ENCODE measurements at places on chromosomes 1 and 21.

DNA sequence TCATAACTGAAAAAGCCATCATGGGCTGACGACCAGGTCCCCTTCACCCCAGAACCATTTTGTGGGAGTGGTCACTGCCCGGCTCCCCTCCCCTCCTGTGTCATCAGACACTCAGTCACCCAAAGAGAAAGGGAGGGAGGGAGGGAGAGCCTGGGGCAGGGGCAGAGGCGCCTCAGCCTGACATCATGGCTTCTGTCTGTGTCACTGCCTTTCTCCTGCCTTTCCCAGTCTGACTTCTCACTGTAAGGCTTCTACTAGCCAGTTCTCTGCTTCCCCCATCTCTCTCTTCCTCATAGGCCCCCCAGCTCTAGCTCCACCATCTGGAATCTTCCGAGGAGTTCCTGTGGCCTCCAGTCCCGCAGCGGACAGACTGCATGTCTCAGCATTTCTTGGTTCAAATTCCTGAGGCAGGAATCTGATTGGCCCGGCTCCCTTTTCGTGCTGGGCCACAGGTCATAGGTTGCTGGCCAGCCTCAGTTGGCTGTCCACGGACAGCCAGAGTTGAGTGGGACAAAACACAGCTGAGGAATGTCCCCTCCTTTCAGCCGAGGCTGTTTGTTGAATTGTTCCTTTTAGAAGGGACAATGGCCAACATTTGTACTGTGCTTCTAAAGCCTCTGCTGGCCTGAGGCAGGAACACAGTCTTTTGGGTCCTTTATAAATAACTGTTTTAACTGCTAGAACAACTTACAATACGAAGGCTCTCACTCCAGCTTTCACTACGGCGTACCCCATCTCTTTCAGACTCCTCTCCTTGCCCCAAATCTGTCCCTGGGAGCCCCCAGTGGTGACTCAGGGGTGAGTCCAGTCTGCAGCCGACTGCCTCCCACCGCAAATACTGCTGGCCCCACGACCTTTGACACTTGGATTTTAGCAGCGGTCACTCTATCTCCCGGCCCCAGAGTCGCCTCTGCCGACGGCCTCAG, 18.7 kb upstream of the KANK4 start:
- DNase-seq = no peak

GRCh38 chr1:9785406-9785805, 38.4 kb downstream of the CLSTN1 start:
- DNase-seq = no peak

- DNase-seq = no peak
Observed at GRCh38 chr1:213446496-213446895, 395.5 kb downstream of the RPS6KC1 start.

GRCh38 chr1:232872738-232873137, 67.5 kb downstream of the MAP10 start:
- DNase-seq = no peak

- DNase-seq = no peak
Observed at GRCh38 chr21:27206368-27206982, 239.6 kb upstream of the ADAMTS5 start.

DNA sequence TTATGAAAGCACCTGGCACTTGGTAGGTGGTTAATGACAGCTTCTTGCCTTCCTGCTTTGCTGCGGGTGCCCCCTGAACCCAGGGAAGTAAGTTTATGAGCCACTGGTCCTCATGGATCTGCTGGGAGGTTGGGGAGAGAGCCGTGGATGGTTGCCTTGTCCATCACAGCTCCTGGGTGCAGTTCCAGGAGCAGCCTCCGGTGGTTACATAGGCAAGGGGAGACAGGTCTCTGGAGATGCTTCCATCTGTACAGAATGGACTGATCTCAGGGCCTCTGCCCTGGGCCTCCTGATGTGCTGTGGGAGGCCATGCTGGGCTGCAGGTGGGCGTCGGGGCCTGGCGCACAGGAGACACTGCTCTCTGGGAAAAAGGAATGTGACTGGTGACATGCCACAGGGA, 31.6 kb upstream of the ARHGEF10L start:
- no peak for DNase-seq

GRCh38 chr1:231643071-231643934, 16.7 kb downstream of the DISC1 start:
- no peak for DNase-seq

DNA sequence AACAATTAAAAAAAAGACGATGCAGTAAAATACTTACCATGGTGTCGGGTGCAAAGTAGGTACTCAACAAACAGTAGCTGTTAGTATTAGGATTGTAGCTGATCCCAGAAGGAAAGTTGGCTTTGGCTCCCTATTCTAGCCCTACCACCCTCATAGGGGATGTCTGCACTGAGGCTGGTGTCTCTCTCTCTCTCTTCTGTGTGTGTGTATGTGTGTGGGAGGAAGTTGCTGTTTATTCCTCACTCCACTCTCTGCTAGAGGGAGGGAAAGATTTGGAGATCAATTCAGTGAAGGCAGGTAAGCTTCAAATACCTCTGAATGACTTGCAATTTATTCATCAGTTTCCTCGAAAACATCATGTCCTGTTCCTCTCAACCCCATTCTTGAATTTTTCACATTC, 124.4 kb downstream of the PTPRU start:
- no peak for DNase-seq

GRCh38 chr1:89903550-89903949, 82.7 kb downstream of the LRRC8D start:
- DNase-seq = no peak

DNA sequence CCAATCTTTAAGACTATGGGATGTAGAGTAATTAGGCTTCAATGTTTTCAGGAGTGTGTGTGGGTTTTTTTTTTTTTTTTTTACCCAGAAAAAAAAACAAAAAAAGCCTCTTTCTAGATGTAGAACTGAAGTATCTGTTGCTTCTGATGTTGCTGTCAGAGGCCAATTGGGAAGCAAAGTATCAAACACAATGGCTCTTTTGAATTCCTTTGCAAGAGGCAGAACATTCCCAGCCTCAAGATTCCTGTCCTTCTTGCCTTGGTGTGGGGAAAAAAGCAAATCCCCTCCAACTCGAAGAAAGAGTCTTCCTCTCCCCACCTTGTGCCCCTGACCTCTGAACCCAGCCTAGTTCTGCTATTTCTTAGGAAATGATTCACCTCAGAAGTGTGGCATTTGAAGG, 55.4 kb upstream of the LMO4 start:
- DNase-seq = no peak

DNA sequence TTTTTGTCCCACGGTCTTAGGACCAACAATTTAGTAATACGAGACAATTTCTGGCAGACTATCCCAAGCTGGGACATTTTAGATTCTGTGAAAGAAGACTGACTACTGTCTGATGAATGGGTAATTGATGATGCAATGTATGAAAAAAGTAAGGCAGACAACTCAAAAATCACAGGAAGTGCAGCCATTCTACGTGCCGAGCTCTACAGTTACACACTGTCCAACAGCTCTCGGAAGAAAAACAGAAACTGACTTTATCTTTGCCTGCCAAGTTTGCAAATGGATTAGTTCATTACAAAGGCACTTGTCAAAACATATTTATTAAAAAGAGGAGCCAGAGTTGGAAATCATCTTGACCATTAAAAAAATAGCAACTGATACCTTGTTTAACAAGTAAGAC, 31.3 kb downstream of the ZBTB8B start:
- no peak for DNase-seq

GRCh38 chr1:175918364-175918801, 175.0 kb upstream of the TNR start:
- DNase-seq = no peak

- DNase-seq = no peak
Observed at GRCh38 chr1:184639205-184639604, 115.5 kb downstream of the EDEM3 start.

DNA sequence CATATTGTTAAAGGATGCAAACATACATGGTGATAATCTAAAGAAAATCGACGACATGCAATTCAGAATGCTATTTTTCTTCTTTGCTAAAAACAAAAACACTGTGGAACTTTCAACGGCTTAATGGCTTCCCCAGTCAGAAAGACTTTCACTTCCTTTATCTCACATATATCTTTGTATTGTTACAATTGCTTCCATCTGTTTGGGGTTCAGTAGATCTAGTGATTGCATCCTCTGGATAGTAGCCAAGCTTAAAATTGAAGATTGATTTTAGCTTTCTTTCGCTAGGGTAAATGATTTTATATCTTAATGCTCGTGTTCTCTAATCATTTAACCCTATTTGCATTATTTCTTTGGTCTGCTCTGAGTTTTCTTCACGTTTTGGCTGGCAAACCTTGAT, 31.8 kb upstream of the ADAMTS1 start:
- no peak for DNase-seq

GRCh38 chr21:16587141-16587581, 857.4 kb downstream of the USP25 start:
- no peak for DNase-seq

- no peak for DNase-seq
Observed at GRCh38 chr1:186054932-186055331, 320.1 kb downstream of the TPR start.

- DNase-seq = no peak
Observed at GRCh38 chr1:8845104-8846097, 28.0 kb upstream of the RERE start.

DNA sequence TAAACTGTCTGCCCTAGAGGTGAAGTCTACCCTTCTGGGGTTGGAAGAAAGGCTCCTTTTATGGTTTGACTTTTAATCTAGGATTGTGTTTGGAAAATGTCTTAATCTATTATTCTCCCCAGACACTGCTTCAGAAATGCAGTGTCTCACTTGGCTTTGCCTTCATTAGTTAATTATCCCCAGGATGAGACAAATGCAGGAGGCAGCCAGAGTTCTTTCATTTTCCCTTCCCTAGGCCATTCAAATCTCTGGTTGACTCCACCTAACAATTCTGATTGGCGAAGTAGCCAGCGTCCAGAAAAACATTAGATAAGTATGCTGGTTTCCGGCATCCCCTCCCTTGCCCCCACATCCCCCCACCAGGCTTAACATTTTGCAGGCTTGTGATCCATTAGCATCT, 325.8 kb upstream of the PBX1 start:
- DNase-seq = no peak

- peak; percentile 91 for DNase-seq
Observed at GRCh38 chr1:111203681-111204200, 3.3 kb upstream of the DENND2D start.

DNA sequence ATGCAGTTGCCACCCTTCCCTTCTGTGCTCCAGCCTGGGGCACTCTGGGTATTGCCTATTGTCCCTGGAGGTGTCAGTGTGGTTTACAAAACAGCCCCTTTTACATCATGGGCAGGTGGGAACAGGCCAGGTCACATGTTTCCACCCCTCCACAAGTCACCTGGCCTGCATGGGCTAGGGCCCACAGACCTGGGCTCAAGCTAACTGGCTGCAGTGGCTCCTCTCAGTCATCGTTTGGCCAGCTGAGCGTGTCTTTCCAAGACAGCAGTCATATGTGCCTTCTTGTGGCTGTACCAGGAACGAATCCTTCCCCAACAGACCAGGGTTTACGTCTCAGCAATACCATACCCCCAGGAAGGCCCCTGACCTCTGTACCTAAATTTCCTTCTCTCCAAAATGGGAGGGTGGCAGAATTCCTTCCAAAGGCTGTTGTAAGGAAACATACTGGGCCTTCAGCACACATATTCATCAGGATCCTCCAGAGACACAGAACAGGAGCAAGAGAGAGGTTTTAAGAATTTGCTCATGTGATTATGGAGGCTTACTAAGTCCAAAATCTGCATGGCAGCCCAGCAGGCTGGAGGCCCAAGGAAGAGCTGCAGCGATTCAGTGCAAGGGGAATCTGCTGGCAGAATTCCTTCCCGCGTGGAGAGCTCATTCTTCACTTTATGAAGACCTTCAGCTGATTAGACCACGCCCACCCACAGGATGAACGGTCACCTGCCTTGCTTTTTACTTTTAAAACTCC, 10.6 kb upstream of the TAS1R2 start:
- DNase-seq = no peak

GRCh38 chr1:24790490-24790889, 45.2 kb downstream of the CLIC4 start:
- no peak for DNase-seq

DNA sequence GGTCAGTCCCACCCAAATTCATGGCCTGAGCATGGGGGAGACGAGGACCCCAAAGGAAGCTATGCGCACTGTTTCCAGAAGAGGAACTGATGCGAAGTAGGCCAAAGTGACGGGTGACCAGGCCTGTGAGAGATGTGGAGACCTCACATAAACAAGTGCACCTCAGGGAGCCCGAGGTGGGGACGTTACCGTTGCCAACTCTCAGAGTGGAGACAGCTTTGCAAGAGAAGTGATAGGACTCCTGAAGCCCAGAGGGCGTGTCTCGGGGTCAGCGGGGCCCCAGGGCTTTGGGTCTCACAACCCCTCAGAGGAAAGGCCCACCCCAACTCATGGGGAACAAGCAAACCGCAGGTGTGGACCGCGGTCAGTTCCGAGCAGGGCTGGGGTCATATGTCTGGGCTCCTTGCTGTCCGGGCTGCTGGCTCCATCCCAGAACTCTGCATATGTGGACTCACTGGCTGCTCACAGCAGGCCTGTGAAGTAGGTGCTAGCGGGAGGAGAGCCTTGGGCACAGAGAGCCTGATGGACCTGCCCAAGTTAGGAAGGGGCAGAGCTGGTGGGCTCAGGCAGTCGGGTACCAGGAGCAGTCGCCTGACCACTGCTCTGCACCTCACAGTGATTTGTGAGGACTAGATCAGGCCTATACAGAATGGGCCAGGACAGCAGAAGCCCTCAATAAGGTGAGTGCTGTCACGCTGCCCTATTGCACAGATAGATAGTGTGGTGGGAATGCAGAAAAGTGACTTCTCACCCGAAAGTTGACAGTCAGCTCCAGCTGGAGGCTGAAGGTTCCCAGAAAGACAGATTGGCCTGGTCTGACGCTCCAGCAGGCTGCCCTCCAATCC, 26.2 kb downstream of the STUM start:
- no peak for DNase-seq

GRCh38 chr21:28856588-28857250, 136.0 kb downstream of the LTN1 start:
- no peak for DNase-seq

DNA sequence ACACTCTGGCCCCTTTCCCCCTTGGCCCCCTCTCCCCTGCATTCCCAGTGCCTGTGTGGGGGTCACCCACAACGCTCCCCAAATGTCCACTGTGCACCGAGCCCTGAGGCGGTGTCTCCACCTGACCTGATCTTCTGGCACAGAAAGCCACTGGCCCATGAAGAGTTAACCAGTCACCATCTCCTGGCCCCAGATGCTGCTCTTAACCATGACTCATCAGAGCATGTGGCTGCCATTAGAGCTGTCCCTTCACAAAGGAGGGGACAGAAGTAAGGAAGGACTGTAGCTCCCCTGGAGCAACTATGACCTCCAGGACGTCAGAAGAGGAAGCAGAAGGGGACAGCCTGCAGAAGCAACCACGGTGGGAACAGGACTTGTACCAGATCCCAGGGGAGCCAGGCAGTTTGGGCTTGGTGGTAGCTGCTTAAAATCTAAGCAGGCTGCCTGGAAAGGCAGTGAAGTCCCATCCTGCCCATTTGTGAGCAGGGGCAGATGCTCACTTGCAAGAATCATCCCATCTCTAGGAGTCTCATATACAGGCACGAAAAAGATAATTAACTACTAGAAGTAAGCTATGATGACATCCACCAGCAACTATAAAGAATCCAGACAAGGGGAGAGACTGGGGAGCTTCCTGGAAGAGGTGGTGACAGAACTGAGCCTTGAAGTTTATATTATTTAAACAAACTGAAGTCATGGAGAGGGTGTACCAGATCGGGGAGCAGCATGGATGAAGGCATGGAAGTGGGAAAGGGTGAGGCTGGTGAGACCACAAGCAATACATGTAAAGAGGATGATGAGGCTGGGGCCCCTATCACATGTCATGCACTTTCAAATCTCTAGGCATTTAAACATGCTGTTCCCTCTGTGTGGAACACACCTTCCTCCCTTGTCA, 1.1 kb upstream of the TTC39A start:
- DNase-seq = no peak

All from NK-92 treated with Interleukin-12 subunit alpha and Interleukin-12 subunit beta, amount 100 ng/mL, for 24 hours (cell line).